Activated CD4-positive, alpha-beta memory T cell treated with anti-CD3 and anti-CD28 coated beads, Interleukin-2, amount 10 ng/mL, durations not matched to agents 7 days and 5 days (primary cell): ENCODE measurements at places on chromosomes 6 and 20. TPM values are rescaled to one million over a fixed set of nuclear protein-coding genes. Genes with fewer than 3 reads are reported as not detected.
A peak's percentile ranks its signal among the peaks of the same experiment; 100 is the strongest.

Gene C6orf52
- 0.88 TPM for total RNA-seq

Gene SLC17A2
- not detected for total RNA-seq

Gene SH3BGRL2
- total RNA-seq = 0.20 TPM

Gene SAMD3
- 79.7 TPM for total RNA-seq

Gene FAM83B
- total RNA-seq = not detected

Gene FAM162B
- total RNA-seq = not detected

DNA sequence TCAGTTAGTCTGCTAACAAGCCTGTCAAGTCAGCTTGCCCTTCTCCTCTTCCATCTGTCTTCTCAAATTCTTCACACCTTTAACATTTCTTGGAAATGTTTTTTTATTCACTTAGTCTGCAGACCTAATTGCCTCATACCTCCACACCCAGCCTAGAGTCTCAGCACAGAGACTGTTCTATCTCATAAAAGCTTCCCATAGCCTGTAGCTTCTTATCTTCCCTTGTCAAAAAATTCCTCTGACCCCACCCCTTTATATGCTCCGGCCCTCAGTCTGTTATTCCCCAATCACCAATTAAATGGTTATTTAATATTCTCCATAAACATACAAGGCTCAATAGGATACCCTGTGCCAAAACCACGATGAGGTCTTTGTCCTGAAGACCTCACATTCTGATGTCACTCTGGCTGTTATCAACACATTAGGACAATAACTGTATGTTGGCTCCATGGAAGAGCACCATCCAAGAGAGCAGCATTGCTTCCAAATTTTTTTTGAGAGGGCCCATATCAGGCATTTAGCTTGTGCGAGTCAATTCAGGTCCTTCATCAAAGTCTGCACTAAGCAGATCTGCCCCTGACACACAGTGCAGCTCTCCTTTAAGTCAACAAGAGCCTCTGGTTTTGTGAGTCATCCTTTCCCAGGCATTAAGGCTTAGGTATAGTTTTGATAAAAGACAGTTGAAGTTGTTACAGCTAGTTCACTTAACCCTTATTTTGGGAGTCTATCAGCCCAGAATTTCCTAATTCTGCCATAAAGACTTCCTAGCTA, 83.2 kb upstream of the TBX18 start:
- DNase-seq = no peak

DNA sequence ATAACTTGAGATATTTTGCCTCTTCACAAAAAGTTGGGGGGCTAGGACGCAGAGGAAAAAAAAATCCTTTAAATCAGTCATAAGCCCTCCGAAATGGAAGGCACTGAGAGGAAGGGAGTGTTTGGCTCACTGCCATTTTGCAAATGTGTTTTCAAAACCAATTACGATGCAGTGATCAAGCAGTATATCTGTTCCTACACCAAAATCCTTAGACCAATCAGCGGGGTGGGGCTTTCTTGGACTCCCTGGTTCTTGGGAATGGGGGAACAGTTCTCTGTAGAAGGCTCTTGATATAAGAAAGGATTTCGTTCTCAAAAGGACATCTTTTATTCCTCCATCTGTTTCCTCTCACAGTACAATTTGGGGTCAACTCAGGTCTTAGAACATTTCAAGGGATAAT, 478.6 kb upstream of the JARID2 start:
- no peak for DNase-seq

- DNase-seq = no peak
These were observed 183.3 kb downstream of the FOXC1 start for GRCh38 chr6:1792989-1793388.

DNA sequence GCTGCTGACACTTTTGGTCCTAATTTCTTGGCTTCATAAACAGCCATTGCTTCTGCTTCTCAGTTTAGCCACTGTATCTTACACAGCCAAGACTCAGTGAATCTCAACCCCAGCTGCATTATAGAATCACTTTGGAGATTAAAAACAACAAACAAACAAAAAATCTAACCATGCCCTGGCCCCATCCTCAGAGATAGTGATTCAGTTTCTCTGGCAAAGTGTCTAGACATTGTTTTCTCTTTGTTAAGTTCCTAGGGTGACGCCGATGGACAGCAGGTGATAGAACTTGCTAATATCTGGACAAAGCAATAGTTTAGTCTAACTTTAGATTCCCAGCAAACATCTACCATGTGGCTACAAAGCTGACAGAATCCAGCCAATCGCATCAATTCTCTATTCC, 2.9 kb downstream of the ADGRF5 start:
- no peak for DNase-seq

DNA sequence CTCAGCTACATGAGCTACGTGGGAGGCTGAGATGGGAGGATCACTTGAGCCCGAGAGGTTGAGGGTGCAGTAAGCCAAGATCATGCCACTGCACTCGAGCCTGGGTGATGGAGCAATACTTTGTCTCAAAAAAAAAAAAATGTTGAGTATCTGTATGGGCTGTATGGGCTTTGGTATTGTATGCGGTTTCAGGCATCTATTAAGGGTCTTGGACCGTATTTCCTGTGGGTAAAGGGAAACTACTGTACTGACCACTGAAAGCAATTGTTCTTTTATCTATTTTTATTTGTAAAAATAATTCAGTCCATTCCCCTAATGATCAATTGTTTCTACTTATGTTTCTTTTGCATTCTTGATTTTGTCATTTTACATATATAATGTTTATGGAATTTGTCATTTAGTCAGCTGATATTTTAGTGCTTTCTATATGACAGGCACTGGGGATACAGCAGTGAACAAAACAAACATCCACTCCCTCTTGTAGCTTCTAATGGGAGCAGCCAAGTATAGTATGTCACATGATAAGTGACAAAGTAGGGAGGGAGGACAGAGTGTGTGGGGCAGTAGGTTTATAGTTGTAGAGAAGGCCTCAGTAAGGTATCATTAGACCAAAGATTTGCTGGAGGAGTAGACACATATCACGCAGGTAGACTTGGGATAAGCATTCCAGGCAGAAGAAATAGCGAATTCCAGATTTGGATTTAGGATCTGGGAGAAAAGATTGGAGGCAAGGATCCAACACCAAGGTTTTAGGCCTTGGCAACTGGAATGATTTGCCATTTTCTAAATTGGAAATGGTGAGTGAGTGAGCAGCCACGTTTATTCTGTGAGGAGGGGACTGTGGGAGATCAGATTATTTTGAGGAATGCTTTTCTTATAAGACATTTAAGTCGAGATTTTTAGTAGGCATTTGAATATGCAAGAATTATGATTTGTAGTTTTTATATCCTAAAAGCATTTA, 6.0 kb downstream of the PCMT1 start:
- no peak for DNase-seq

DNA sequence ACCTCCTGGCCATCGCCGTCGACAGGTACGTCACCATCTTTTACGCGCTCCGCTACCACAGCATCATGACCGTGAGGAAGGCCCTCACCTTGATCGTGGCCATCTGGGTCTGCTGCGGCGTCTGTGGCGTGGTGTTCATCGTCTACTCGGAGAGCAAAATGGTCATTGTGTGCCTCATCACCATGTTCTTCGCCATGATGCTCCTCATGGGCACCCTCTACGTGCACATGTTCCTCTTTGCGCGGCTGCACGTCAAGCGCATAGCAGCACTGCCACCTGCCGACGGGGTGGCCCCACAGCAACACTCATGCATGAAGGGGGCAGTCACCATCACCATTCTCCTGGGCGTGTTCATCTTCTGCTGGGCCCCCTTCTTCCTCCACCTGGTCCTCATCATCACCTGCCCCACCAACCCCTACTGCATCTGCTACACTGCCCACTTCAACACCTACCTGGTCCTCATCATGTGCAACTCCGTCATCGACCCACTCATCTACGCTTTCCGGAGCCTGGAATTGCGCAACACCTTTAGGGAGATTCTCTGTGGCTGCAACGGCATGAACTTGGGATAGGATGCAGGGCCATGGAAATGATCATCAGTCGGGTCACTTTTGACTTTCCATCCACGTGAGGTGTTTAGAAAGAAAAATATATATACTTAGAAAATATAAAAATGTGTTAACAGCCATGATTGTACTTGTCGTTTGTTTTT, 868 bp downstream of the MC3R start:
- peak; percentile 28 for DNase-seq

- no peak for DNase-seq
These were observed 31.0 kb upstream of the PCMTD2 start for GRCh38 chr20:64224351-64225170.

DNA sequence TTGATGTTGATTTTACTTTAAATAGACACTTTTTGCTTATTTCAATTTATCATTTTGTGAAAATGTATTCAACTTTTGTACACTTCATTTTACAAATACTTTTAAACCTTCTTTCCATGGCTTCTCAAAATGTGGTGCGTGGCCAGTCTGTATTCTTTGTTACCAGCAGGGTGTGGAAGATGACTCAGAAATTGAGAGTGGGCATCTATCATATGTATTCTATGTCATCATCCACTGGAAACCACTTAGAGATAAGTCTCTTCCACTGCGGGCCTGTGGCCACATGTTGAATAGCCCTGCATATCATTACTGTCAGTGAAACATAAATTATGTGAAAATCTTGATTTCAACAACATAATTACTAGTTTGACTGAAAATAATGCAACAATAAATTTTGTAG, 52.6 kb upstream of the MC3R start:
- no peak for DNase-seq

DNA sequence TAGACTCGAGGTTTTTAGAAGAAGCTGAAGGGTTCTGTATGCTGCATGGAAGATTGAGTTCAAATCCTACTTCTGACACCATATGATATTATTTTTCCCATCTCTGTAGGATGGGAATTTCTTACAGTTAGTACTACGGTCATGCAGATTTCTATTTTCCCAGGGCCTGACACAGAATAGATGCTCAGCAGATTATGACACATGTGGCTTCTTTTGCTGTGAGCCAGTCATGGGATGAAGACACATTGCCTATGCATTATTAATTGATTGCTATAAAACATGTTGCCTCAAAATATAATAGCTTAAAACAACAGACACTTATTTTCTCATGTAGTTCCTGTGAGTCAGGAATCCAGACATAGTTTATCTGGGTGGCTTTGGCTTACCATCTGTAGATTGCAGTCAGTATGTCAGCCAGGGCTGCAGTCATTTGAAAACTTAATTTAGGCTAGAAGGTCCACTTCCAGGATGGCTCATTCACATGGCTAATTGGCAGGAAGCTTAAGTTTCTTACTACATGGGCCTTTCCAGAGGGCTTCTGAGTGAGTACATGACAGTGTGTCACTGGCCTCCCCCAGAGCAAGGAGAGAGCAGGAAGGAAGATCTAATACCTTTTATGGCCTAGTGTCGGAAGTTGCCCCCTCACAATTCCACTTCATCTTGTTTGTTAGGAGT, 29.5 kb downstream of the TOP1 start:
- DNase-seq = no peak

DNA sequence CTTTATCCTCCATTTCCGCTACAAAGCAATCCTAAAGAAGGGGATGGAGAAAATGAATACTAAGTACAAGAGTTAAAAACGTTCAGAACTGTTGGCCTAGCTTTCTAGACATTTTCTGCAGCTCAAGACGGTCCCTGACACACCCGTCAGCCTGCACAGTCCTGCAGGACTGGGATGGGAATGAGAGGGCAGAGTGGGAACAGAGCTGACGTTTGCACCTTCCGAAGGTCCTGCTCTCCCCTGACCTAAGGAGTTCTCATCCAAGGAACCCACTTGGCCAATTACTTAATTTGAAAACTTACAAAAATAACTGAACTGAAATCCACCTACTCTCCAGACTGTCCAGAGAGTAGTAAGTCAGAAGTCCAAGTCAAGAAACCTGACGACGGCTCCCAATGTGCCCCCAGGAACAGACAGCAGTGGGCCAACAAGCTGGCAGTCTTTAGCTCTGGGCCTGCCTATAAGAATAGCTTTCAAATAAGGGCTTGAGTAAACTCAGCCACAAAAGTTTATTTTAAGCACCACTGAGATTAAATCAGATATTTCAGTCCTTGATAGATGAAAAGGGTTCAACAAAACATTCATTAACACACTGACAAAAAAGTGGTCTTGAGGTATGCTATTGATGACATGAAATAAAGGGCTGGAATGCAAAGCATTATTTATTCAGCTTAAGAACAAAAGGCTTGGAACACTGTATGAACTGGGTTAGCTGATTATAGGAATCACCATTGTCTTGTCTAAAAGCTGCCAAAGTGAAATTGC, 76.8 kb downstream of the CNKSR3 start:
- DNase-seq = no peak

DNA sequence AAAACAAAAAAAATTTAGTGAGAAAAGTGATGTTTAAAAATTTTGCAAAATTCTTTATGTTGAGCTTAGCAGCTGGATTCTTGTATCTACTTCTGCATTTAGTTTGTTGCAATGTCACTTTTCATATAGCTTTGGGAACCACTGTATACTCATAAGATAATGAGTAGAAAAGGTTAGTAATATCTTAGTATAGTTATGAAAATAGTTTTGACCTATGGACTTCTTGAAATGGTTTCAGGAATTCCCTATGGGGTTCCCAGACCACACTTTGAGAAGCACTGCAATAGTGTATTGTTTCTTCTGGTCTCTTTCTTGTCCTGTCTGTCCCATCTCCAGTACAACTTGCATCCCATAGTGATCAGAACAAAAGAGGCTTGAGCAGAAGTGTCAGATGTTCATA, 29.4 kb downstream of the PPP1R16B start:
- DNase-seq = no peak

- peak; percentile 72 for DNase-seq
These were observed 12.8 kb downstream of the NFATC2 start for GRCh38 chr20:51529758-51530157.

DNA sequence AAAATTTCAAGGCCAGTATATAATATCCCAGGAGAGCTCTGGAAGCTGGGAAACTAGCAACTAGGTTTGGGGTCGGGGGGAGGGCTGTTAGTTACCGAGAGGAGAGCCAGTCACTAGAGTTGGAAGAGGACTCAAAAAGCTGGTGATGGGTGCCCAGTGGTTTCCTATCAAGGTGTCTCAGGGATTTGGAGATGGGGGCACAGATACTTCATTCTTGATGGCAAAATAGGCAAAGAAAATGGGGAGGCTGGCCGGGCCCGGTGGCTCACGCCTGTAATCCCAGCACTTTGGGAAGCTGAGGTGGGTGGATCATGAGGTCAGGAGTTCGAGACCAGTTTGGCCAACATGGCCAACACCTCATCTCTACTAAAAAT, 805 bp downstream of the PHF1 start:
- no peak for DNase-seq

DNA sequence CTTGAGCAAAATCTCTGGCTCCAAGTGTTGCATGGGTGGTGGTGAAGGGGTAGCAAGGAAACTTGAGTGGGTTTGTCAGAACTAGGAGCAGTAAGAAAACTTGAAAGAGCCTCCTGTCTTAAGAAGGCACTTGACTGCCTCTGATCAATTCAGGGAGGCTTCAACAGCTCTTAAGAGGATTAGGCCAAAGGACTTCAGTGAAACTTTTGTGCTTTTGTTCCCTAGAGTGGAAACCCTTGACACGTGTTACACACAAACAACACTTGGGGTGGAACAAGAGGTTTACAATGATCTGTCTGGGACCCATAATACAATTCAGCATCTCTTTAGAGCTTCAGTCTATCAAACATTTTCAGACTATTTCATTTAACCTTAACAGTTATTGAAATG, 80.1 kb upstream of the ARMC2 start:
- no peak for DNase-seq
